ENCODE measurements at places on chromosomes 12 and 14.

DNA sequence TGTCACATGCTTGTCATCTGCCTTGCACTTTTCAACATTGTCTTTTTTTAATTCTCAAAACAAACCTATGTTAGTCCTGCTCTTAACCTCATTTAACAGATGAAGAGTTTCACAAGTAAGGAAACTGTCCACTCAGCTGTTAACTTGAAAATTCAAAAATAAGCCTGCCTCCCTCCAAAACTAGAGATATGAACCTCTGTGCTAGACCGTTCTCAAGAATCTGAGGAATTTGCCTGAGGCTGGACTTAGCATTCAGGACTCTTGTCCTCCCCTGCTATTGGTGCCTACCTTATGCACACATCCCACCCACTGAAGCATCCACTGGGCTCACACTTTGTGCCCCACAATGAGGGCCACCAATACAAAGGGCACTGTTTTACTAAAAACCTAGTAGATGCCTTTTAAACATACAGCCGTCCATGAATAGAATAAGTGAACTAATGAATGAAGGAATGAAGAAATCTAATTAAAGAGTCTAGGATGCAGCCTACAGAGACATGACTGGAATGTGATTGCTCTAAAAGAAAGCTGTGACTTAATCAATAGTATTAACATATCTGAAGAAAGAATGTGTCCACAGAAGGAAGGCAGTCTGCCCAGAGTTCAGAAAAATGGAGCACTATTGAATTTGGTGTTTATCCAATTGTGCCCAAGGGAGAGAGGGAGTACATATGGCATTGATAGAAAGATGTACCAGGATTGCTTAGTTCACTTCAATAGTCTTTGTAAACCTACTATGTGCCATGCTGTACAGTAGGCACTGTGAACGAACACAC lies 238.5 kb downstream of the SPTSSA start:
- no peak for DNase-seq

DNA sequence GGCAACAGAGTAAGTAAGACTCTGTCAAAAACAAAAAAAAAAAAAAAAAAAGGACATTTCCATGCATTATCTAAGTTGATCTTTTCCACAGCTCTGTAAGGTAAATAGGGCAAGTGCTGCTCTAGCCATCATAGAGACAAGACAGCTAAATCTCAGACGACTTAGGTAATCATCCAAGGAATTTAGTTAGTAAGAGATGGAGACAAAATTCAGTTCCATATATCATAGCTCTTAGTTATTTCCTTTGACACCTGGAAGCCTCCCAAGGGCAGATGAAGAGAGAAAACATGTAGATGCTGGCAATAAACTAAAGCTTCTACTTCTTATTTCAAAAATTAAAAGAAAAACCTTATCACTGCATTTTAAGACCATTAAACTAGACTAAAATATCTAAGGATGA lies 48.7 kb downstream of the ST8SIA1 start:
- no peak for DNase-seq

GRCh38 chr14:95623195-95623594 lies 63.0 kb upstream of the TCL1B start:
- no peak for DNase-seq

DNA sequence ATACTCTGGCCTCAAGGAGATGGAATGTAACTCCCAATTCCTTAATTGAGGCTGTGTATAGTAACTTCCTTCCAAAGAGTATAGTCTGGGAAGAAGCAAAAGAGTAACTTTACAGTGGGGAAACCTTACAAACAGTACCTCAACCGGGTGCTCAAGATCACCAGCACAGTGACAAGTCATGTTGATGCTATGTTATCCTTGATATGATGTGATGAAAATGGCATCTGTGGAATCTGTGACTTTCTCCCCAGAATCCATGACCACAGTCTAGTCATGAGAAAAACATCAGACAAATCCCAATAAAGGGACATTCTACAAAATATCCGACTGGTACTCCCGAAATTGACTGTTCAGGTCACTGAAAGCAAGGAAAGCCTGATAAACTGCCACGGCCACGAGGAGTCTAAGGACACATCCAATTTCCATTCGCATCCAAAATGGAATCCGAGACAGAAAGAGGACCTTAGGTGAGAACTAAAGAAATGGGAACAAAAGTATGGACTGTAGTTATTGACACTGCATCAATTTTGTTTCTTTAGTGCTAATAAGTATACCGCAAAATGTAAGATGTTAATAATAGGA lies 97.3 kb upstream of the FRMD6 start:
- no peak for DNase-seq

- DNase-seq, result no peak
Measured at GRCh38 chr12:13033476-13033875, 10.7 kb upstream of the FAM234B start.

GRCh38 chr14:99242816-99243721 lies 28.9 kb downstream of the BCL11B start:
- DNase-seq, result no peak

DNA sequence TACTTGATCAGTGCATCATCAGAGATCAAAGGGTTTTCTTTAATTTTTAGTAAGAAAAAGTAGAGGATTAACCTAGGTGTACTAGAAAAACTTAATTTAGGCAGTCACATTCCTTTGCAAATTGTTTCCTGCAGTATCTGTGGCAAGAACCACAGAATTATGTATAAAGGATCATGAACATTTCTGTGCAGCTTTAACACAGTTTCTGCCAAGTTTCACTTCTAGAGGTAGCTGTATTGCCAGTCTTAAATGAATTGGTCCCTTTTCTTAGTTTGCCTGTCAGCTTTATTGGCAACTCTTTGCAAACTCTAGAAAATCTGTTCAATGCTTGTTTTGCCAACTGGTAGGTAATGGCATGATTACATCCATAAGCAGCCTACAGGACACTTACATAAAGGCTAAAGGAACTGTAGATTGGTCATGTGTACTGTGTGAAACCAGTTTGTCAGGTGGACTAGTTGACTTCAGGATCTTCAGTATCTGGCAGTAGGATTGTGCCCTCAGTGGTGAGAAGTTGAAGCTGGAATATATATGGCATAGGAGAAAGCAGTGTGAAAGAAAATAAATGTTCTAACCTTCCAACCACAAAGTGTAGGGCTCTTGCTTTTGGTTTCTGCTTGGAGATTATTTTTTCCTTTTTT lies 75.9 kb downstream of the TTLL5 start:
- no peak for DNase-seq

DNA sequence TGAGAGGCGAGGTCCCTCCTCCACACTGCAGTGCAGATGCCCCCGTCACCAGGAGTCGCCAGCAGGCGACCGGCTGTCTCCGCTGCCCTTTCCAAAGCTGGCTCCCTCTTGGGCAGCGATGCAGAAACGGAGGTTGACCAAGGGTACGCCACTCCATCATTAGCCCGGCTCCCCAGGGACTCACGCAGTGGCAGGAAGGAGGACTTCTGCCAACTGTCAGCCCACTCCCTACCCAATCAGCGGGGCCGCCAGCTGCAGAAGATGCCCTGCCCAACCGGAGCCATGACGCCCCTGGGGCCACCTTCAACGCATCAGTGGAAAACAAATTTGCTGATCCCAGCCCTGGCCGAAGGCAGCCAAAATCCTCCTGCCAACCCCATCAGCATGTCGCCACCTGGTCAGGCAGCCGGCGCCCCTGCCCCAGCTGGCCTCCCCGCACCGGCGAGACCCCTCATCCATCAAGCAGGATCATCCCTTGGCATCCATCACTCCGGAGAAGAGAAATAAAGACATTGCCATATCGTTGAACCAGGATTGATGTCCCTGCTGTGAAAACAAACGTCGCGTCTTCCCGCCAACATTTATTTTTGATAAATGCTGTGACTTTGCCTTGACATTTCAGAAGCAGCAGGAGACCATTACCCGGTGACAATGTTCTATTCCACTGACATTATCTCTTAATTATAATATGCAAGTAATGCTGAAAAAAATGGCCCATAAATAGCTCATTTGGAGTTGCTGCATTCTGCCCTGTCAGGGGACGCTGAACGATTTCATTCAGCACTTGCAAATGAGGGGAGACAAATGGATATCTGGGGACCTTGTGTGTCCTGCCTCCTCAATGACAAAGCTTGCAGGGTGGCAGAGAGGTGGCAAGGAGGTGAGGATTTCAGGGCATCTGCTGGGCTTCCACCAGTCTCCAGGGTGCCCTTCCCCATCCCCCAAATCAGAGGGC lies 105.1 kb downstream of the SCARB1 start:
- DNase-seq, result no peak

DNA sequence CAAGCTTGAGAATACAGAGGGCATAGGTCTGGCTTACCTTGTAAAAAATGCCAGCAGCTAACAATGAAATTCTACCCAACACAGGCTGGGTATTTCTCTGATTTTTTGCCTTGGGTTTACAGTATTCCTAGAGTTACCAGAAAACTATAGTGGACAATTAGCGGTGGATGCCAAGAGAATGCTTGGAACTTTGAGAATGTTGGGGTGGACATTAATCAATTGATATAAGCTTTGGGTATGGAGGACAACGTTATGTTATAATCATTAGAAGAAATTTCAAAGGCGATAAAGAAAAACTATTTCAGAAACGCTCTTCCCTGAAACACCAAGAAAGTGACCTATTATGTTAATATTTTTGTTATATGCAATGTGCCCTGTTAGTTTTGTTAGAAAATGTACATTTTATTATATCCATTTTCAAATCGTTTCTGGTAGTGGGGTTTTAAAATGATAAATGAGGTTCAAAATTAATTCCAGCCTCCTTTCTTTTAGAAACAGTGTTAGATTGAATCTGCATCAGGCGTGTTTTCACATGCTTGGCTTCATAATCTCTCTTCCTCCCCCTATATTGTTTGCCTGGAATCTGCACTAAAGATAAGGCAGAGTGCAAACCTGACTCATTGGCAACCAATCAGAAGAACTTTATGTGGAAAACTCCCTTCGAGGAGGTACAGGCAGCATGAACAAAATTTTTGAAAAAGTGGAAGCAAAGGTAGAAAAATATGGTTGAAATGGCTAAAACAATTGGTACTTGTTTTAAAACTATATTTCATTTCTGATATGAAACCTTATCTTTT lies 1.4 kb upstream of the PTPRQ start:
- DNase-seq, result no peak

- DNase-seq, result no peak
Measured at GRCh38 chr12:123847019-123847418, 84.9 kb downstream of the DNAH10 start.

GRCh38 chr14:90970167-90970600 lies 90.3 kb downstream of the RPS6KA5 start:
- DNase-seq, result no peak

GRCh38 chr14:59772233-59772632 lies 98.3 kb downstream of the RTN1 start:
- no peak for DNase-seq

DNA sequence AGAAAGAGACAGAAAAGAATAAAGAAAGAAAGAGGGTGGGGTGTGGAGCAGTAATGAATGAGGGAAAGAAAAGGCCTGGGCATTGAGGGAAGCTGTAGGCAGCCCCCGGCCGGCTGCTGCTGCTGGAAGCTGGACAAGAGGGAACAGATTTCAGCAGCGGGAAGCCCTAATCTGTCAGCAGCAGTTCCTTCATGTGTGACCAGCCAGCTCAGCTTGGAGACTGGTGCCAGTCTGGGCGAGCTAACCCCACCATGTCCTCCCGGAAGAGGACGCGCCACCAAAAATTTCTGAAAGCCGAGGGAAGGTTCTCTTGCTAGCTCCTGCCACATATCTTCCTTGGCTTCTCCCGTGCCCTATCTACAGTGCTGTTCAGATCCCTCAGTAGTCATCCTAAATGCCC lies 236.8 kb downstream of the GRIN2B start:
- no peak for DNase-seq

- DNase-seq, result no peak
Measured at GRCh38 chr14:50790589-50790988, 40.4 kb downstream of the NIN start.

DNA sequence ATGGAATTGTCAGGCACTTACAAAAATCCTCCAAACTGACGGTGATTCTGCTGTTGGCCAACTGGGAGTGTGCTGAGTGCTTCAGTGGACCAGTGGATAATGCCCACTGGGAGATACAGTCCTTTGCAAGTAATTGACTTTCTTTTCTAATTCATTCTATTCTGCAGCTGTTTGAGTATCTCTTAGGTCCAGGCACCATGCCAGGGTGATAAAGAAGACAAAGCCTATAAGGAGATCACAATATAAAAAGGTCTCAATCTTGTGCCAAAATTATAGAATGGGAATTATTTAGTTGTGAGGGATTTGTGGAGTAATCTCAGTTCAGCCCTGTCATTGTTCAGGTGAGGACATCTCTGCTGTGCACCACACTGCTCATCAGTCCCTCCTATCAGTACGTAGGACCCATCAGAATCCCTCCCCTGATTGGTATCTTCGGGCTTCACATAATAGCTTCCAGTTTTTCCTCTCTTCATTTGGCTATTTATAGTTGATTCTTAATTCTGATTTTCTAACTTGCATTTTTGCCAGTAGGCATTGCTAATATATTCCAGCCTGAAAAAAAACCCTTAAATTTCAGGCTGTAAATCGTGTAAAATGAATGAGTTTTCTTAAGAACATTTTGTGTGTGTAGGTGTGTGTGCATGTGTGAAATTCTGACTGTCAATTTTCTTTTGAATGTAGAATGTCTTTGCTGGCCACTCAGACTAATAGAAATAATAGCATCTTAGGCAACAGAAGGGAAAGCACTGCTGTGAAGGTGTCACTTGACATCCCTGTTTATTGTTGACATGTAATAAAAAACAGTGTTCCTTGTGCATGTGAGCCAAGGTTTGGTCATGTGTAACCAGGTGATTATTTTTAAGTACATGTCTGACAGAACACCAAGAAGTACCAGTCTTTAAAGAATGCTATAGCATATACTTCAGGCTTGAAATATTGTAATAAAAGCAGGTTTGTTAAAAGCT lies 457.6 kb upstream of the RGS6 start:
- DNase-seq, result no peak

GRCh38 chr12:65525491-65526141 lies 247.1 kb downstream of the MSRB3 start:
- no peak for DNase-seq
